NCI-H187 (cell line): ENCODE measurements at places on chromosomes 7 and 10.

- no peak for DNase-seq
Measured at GRCh38 chr7:131364767-131365344, 37.2 kb downstream of the MKLN1 start.

DNA sequence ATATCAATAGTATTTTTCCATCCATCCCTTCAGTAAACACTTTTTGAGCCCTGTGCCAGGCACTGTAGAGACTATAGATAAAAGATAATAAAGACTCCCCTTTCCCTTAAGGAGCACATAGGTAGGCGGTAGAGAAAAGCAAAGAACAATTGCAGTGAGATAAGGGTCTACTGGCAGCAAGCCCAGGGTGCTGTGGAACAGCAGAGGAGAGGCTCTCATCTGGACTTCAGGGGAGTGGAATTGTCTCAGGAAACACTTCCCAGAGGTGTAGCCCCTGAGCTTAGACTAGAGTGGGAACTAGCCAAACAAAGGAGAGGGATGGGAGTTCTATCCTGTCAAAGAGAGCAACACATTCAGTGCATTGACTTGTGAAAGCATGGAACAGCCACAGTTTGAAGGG, 102.0 kb downstream of the NRF1 start:
- no peak for DNase-seq

- no peak for DNase-seq
Measured at GRCh38 chr10:108393089-108393488, 1228.6 kb upstream of the SORCS1 start.

GRCh38 chr10:33334153-33334804, at the start of gene NRP1:
Gene NRP1, minus strand, starts transcription at chr10:33334667. Its CDS starts 285 bp downstream, at chr10:33334382.
- no peak for DNase-seq

DNA sequence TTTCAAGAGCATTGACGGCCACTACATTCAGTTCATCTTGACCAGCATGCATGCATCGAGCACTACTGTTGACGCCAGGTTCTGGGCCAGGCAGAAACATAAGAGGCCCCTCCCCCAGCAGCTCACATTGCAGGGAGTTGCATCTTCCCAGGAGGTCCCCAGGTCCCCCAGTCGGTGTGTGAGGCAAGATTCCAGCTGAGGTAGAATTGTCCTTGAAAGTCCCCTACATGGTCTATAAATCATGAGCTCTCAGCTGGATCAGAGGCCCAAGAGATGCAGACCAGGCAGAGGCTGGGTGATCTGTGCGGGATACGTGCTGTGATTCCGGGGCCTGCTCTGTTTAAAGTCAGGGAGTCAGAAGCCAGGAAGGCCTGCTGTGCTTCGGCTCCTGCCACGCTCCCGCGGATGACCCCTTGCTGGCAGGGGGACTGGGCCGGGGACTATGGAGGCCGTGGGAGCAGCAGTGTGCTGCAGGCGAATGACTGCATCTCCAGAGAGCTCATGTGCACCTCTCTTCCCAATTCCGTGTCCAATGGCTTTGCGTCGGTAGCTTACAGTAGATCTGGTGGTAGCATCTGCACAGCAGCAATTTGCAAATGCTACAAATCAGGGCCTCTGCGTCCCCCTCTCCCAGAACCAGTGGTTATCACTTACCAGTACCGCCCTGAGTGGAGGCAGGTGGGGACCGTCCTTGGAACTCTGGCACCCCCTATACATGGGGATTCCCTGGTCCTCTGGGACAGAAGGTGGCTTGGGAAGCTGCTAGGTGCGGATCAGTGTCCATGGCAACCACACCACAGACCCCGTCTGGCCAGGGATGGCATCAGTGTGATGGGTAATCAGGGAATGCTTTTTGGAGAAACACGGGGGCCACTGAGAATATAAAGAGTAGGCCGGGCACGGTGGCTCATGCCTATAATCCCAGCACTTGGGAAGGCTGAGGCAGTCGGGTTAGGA, 93.6 kb downstream of the RGS10 start:
- no peak for DNase-seq

DNA sequence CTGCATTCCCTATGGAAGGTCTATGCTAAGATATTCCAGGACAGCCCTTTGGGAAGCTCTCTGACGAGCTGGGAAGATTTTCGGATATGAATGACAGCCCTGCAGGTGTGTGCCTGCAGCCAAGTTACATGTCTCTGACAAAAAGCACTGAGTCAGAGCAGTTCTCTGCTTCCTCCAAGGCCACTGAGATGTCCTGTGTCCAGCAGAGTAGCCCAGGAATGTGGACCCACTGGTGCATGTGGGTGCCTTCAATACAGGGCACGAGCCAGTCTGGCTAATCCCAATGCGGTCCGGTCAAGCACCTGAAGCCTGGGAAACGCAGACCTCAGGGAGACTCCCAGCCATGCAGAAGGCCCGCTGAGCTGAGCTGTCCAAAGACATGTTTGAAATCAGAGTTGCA, 565.7 kb downstream of the TCERG1L start:
- DNase-seq, result no peak

- DNase-seq, result no peak
Measured at GRCh38 chr10:37976880-37977203, 395 bp upstream of the ZNF25 start.
